Activated CD4-positive, alpha-beta T cell treated with anti-CD3 and anti-CD28 coated beads, Interleukin-2, amount 10 ng/mL, durations not matched to agents 7 days and 5 days (primary cell): ENCODE measurements at places on chromosomes 13 and 19. TPM values are rescaled to one million over a fixed set of nuclear protein-coding genes. Genes with fewer than 3 reads are reported as not detected.
A peak's percentile ranks its signal among the peaks of the same experiment; 100 is the strongest.

DNA sequence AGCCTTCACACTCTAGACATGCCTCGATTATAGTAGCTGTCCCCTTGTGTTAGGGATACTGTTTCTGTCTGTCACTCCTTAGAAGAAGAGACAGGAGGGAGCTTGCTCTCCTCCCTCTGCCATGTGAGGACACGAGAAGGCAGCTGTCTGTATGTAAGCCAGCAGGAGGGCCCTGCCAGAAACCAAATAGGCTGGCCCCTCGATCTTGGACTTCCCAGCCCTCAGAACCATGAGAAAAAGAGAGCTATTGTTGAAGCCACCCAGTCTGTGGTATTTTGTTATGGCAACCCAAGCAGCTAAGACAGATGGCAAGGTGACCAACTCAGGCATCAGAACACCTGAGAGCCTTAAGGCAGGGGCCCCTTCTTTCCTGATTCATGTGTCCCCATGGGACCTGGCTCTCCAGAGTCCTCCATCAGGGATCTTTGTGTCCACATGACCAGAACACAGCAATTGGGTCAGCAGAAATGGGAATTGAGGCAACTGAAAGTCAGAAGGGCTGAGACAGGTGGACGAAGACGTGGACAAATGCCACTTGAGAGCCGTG lies 65.6 kb upstream of the NPAS1 start:
- DNase-seq: no peak

GRCh38 chr13:51974482-51974881 lies 36.8 kb downstream of the ATP7B start:
- no peak for DNase-seq

Gene ARHGEF1
- total RNA-seq: 761 TPM

GRCh38 chr13:77386880-77387606 lies 60.1 kb upstream of the MYCBP2 start:
- no peak for DNase-seq

Gene TUBA3C
- total RNA-seq: not detected

Gene MED4
- 72.2 TPM for total RNA-seq

DNA sequence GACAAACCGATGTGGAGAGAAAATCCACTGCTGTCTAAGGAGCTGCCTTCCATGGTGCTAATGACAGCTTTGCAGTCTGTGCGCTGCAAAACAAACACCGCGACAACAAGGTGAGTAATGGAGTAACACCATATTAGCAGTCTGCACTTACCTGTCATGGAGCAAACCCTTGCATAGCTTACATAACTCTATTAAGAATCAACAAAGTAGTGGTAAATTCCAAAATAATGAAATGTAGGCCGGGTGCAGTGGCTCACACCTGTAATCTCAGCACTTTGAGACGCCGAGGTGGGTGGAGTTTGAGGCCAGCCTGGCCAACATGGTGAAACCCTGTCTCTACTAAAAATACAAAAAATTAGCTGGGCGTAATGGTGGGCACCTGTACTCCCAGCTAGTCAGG lies 56.2 kb downstream of the PARP4 start:
- no peak for DNase-seq

- no peak for DNase-seq
Measured at GRCh38 chr13:90838317-90838960, 509.0 kb upstream of the MIR17HG start.

Gene CATSPERD
- not detected for total RNA-seq

GRCh38 chr19:2003874-2004273 lies 11.6 kb downstream of the BTBD2 start:
- no peak for DNase-seq

GRCh38 chr13:99085808-99086266 lies 108.0 kb upstream of the DOCK9 start:
- no peak for DNase-seq

GRCh38 chr19:426725-427445 lies 17.9 kb upstream of the C2CD4C start:
- DNase-seq: no peak

Gene KLK2
- not detected for total RNA-seq

Gene ZNF584
- 6.7 TPM for total RNA-seq

DNA sequence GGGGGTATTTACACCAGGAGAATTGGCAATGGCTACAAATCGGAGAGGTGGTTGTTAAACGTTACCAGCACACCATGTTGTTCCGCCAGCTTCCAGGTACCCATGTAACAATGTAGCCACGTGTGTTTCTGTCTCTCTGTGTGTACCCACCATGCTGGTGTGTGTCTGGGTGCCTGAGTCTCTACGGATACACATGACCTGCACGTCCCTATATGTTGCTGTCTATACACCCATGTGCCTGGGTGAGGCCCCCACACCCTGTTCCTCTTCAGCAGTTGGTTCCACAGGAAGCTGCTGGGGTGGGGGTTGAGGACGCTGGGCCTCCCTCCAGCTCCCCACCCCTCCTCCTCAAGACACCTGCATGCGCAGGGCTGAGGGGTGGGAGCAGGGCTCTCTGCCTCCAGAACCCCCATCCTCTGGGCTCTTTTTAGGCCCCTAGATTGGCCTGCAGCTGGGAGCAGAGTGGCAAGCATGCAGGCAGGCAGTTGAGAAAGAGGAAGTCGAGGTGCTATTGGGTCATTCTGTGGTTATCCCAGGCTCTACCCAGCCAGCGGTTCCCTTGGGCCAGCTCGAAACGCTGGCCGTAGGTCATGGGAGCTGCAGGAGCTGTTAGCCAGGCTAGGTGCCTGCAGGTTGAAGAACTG lies at the start of gene ARHGEF18:
TSS of gene ARHGEF18 (plus strand) at position 351 of the 644 bp plus-strand sequence. CDS start 13,954 bp downstream, outside the sequence.
- DNase-seq: peak; percentile 80
